Endothelial cell of umbilical vein (primary cell): ENCODE measurements at places on chromosomes 12 and 14. TPM values are rescaled to one million over a fixed set of nuclear protein-coding genes. Genes with fewer than 3 reads are reported as not detected.

Gene MRPL52
- total RNA-seq: 174 TPM in 2 replicates

Gene CLEC4E
- total RNA-seq: not detected in 2 replicates

GRCh38 chr12:45098766-45099165 is 47.9 kb upstream of the DBX2 start:
- no peak overlapping the region for H3K27ac ChIP-seq
- H3K36me3 ChIP-seq: no peaks in the 10 kb centered on the region
- H3K4me3 ChIP-seq: no peak overlapping the region
- H3K4me1 ChIP-seq: no peaks in the 10 kb centered on the region
- no peak for DNase-seq
- no peaks in the 10 kb centered on the region for H3K27me3 ChIP-seq

- H3K27ac ChIP-seq: peak overlapping the region; percentile 54
- DNase-seq: no peak
- H3K4me3 ChIP-seq: no peak overlapping the region
Measured at GRCh38 chr12:94689646-94690036, 39.3 kb upstream of the TMCC3 start.

- no peaks in the 10 kb centered on the region for H3K27me3 ChIP-seq
- no peak overlapping the region for H3K4me3 ChIP-seq
- H3K36me3 ChIP-seq: peaks cover 3% of the 10 kb centered on the region
- no peak for DNase-seq
- peaks cover 8% of the 10 kb centered on the region for H3K4me1 ChIP-seq
Measured at GRCh38 chr14:89288114-89288513, 128.9 kb downstream of the FOXN3 start.
